ENCODE measurements at places on chromosomes 3 and 15.
A peak's percentile ranks its signal among the peaks of the same experiment; 100 is the strongest.

DNA sequence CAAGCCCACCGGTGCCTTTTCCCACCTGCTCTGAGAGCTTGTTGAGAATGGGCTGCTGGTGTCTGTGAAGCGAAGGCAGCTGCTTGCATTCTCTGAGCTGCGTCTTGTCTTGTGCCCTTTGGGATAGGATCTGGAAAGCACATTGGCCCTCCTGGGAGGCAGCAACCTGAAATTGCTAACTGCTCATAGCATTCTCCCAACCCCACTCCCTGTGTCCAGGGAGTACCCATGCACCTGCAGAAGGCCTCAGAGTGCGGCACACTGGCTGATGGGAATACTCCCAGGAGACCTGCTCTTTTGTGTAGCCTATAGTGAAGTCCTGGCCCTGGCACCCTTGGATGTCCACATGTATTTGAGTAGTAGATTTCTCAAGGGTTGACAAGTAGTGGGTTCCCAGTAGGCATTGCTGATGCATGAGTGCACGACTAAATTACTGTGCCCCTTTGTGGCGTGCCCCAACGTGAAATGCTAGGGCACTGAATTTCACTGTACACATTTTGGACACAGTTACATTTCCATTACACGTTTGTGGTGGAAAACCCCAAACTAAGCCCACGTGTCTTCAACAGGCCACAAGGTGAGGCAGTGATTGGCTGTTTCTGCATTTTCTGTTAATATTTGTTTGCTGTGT is 3.7 kb downstream of the EPHB1 start:
- no peak for DNase-seq

- no peak for DNase-seq
Observed at GRCh38 chr3:130821806-130822205, 72.1 kb upstream of the ATP2C1 start.

DNA sequence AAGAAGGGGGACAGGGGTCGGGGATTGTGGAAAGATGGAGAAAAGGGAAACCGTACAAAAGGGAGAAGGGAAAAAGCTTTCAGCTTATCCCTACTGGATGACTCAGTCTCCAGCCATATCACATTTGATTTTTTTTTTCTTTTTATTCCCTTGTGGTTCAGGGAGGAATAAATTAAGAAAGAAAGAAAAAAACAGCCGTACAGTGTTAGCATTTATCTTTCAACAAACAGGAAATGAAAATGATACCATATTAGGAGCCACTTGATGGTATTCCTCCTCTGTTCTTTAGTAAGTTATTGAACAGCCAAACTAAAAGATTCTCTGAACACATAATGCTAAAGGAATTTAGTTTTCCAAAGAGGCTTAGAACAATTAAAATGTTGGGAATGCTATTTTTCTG is 594.4 kb downstream of the FOXP1 start:
- DNase-seq: no peak

- no peak for DNase-seq
Observed at GRCh38 chr15:55676507-55676906, 66.4 kb downstream of the PRTG start.

GRCh38 chr3:122074621-122075265 is 19.6 kb downstream of the CD86 start:
- no peak for DNase-seq

- DNase-seq: no peak
Observed at GRCh38 chr3:33099701-33100100, 2.8 kb upstream of the GLB1 start.

GRCh38 chr3:80733522-80734176 is 965.9 kb upstream of the ROBO1 start:
- peak; percentile 48 for DNase-seq

DNA sequence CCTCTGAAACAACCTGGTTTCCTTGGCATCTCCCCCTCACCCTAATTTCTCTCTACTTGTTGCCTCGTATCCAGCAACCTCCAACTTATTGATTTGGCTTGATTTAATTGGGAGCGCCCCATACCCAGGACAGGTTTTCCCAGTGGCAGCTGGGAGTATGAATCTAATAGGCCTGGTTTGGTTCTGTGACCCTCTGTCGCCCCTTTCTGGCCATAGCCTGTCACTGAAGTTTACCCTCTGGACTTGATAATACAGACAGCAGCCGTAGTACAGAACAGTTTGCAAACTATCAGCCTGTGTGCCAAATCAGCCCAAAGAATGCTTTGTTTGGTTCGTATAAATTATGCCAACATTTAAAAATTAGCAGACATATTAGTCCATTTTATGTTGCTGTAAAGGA is 525.1 kb upstream of the GOLIM4 start:
- DNase-seq: peak; percentile 16

DNA sequence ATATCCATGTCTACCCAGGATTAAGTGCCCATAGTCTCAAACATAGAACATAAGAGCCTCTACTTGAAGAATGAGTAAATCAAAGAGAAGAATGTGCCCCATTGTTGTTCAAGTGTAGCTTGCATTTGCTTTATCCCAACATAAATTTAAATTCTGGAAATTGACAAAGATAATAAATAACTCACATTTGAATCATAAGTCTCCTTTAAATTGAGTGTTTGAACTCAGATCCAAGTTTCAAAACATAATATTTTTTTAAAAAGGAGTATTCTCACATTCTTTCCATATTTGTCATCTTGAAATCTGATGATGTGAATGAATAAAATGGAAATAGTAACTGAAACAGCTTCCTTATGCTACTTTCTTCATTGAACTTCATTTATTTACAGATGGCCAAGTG is 135.2 kb downstream of the MECOM start:
- no peak for DNase-seq

DNA sequence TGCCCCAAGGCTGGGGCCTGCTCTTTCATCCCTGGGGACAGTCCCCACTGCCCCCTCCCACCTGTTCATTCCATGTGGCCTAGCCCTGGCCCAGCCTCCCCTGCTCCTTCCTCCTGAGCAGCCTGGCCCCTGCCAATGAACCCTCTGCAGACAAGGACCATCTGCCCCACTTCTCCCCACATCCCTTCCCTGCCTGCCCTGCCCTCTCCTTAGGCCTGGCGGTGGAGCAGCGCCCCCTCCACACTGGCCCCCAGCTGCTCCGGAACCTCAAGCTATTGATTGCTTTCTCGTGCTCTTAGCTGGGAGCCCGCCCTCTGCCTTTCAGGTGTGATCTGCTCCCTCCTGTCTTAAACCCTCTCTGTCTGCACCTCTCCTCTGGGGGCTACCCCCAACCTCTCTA is 8.0 kb downstream of the PLXNA1 start:
- DNase-seq: no peak

DNA sequence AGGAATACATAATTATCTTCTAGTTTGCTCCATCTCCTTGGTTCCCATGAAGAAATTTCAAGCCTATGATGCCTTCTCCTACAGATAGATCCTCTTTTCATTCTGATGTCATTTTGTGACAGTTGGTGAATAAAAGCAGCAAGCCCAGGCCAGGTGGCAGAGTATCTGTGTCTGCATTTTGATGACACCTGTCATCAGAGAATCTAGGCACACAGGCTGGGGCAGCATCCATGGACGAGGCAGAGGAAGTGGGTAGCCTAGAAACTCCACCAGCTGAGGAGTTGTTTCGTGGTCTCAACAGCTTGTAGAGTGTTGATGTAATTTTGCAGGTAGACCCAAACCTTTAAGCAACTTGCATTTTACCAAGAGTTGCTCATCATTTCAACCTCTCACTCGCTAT is 269.8 kb downstream of the FEZF2 start:
- no peak for DNase-seq

DNA sequence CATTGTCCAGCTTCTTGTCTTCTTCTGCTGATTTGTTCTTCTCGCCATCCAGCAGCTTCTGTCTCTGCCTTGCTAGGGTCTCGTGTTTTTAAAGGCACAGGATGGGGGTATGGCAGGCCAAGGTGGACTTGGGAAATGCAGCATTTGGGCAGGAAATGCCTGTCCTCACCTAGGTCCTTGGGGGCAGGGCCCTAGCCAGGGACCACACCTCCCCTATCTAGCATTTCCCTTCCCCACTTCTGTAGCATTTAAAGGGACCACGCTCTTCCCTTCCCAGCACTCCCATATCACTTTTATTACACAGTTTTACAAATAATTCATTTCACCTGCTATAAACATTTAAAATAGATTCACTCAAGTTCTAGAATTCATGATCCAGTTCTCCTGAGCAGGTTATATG is 315.4 kb upstream of the LMCD1 start:
- DNase-seq: no peak

GRCh38 chr3:58044691-58045483 is 36.7 kb downstream of the FLNB start:
- DNase-seq: peak; percentile 59

DNA sequence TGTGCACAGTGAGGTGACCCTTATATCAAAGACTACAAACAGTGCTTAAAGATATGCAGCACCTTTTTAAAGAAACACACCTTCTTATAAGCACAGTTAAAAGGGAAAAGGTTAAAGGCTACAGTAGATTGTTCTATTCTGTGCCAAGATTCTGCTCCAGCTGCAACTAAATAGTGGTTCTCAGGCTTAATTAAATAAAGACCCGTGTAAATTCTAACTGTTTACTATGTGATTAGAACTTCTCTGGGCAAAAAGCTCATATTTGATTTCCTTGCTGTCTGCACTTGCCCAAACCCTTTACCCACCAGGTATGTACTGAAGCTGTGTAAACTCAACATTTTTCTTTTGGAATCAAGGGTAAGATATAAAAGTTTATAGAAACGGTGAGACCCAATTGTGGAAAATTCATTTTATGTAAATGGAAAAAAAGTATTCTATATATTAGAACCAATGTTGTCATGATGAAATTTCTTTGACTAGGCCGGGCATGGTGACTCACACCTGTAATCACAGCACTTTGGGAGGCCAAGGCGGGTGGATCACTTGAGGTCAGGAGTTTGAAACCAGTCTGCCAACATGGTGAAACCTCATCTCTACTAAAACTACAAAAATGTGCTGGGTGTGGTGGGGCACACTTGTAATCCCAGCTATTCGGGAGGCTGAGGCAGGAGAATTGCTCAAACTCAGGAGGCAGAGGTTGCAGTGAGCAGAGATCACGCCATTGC is 230.6 kb downstream of the MECOM start:
- DNase-seq: no peak

GRCh38 chr15:83312071-83312470 is 27.6 kb upstream of the BNC1 start:
- DNase-seq: no peak

GRCh38 chr3:153372326-153372725 is 210.3 kb downstream of the RAP2B start:
- no peak for DNase-seq

GRCh38 chr15:61729646-61730045 is 330.6 kb downstream of the VPS13C start:
- DNase-seq: no peak

GRCh38 chr3:119599558-119600174 is 2.0 kb downstream of the PLA1A start:
- no peak for DNase-seq

DNA sequence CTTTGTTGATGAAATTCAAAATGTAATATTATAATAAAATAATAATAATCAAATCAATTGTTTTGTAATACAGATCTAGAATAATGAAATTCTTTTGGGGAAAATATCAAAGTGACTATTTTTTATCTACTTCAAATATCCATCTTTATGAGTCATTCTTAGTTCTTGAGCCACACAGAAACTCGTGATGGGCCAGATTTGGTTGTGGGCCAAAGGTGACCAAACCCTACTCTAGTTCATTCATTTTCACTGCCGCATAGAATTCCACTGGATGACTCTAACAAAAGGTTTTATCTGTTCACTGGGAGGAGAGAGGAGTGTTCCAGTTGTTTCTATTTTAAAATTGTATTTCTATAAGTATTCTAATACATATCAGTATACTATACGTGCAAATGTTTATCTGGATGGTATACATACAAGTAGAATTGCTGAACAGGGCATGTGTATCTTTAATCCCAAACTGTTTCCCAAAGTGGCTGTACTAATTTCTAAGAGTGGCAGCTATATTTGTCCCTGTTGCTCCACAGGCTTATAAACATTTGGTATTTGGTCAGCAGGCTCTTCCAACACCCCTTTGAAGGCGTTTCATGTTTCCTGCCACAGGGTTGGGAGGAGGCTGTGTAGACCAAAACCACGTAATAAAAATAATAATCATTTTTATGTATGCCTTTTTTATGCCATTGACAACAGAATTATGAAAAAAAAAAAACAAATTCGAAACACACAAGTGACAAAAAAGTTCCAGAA is 7.3 kb upstream of the RTP3 start:
- DNase-seq: no peak

DNA sequence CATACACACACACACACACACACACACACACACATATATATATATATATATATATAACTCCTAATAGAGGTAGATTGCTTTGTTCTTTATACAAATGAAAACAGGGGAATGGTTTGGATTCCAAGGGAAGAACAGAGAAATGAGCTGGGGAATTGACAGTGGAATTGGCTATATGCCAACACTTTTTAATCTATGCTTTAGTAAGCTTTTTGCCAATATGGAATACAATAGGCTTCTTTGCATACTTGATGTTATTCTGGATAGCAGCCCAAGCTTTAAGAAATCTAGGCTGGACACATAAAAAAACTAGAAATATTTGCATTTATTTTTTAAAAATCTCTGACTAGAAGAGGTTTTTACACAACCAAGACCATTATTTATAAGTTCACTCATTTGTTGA is 334.2 kb upstream of the MDFIC2 start:
- DNase-seq: no peak

- DNase-seq: no peak
Observed at GRCh38 chr15:47862402-47862801, 145.1 kb downstream of the SEMA6D start.

GRCh38 chr15:69341356-69341755 is 42.6 kb downstream of the PAQR5 start:
- no peak for DNase-seq

GRCh38 chr3:39638301-39638700 is 170.8 kb downstream of the MOBP start:
- peak; percentile 86 for DNase-seq

GRCh38 chr3:12644331-12644937 is 19.5 kb downstream of the RAF1 start:
- DNase-seq: no peak

- no peak for DNase-seq
Observed at GRCh38 chr15:89128320-89129122, 40.3 kb downstream of the ABHD2 start.

GRCh38 chr3:158631981-158632380 is 12.3 kb upstream of the GFM1 start:
- DNase-seq: no peak
